ENCODE measurements at places on chromosomes 7 and 10.

GRCh38 chr10:112390125-112390703, 16.3 kb downstream of the ACSL5 start:
- DNase-seq: no peak

GRCh38 chr7:147279514-147279913, 1162.9 kb downstream of the CNTNAP2 start:
- no peak for DNase-seq

DNA sequence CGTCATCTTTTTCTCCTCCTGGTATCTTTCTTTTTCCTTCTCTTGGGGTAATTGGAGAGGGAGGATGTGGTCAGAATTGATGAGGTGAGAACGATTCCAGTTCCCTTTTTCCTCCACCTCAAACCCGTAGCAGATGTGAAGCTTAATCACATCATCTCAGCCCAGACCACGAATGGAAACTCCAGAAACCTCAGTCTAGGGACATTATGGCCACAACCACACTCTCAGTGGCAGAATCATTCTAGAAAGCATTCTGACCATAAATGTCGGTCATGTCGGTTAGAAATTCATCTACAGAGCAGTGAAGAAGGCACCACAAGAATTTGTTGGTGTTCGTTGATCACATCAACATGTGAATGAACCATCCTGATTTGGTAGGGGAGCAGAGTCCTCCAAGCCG, 78.7 kb downstream of the GATA3 start:
- no peak for DNase-seq

GRCh38 chr10:64626924-64627323, 1105.7 kb downstream of the REEP3 start:
- no peak for DNase-seq

DNA sequence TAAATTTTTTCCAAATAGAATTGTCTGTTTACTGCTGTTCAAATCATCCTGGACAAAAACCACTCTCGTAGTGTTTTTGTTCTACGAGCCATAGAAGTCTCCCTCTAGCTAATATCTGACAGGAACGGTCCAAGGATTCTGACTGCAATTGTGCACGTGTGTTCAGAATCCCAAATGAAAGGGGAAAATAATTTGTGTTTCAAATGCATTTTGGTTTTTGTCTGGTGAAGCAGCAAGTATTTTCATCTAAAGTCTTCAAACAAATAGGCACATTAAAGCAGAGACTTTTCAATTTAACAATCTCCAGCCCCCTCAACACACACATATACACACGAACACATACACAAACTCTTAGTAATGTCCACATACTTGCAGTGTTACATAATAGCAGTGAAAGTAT, 475 bp downstream of the NEUROD6 start:
- DNase-seq: no peak

DNA sequence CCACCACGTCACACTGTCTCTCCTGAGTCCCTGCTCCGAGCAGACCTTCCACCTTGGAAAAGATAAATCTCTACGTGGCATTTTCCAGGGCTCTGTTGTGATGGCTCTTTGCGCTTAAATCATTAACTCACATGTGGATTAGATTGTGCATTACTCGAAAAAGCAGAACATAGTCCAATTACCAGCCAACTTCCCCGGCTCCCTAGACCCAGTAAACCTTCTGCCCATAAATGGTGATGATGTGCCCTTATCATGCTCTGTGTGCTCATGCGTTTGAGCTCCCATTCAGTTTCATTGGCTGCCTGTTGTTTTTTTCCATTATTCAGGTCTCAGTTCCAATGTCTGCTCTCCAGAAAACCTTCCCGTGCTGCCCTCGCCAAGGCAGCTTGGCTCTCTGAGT, 471.2 kb downstream of the GLRX3 start:
- DNase-seq: no peak

DNA sequence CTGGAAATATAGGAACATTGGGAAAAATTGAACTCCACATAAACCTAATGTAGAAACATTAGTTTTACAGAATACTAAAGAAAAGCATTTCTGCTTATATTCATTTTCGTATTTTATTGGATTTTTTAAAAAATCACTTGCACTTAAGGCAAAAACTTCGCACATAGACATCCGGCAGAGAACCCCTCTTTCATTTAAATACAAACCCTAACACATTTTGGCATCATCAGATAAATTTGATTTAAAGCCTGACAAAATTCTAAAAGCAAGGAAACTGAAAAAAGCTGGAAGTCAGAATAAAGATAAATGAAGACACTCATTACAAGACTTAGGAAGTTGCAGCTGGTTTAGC, 396 bp upstream of the EXOC4 start:
- no peak for DNase-seq

GRCh38 chr10:1153251-1153763, 97.1 kb downstream of the WDR37 start:
- no peak for DNase-seq

- DNase-seq: no peak
Observed at GRCh38 chr10:60430017-60430416, 40.3 kb upstream of the ANK3 start.

DNA sequence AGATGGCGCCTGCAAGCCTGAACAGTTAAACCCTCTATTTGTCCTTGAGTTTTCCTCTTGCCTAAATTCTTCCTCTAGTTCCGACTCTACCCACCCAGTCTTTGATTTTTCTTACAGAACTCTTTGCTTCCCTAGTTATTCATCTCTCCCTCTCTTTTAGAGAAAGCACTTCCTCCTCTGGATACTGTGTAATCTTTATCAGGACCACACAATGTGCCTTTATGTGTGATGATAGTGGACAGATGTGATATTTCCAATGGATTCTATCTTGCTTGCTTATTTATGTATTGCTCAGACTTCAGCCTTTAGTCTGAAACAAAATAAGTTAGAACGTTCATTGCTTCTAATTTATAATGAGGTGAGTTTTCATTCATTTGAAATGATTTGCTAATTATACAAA, 79.5 kb upstream of the CAV2 start:
- no peak for DNase-seq

DNA sequence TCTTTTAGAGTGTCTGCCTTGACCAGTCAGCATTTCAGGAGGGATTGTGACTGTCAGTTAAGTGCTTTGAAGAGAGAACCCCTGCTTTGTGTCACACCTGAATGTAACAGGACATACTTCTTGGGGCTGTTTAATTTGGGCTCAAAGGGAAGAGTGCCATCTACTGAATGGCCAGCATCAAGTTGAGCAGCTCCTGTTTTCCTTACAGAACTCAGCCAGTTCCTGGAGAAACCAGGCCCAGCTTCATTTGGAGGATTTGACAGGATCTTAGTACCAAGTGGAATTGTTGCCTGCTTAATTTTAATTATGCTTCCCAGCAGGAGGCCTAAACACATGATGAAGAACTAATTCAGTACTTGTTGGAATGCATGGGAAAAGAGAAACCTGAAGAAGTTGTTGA, 8.3 kb downstream of the ADD3 start:
- DNase-seq: no peak

- no peak for DNase-seq
Observed at GRCh38 chr10:70805619-70806215, 10.0 kb upstream of the SGPL1 start.

GRCh38 chr7:100406767-100407166, 21.7 kb downstream of the ZCWPW1 start:
- DNase-seq: no peak

DNA sequence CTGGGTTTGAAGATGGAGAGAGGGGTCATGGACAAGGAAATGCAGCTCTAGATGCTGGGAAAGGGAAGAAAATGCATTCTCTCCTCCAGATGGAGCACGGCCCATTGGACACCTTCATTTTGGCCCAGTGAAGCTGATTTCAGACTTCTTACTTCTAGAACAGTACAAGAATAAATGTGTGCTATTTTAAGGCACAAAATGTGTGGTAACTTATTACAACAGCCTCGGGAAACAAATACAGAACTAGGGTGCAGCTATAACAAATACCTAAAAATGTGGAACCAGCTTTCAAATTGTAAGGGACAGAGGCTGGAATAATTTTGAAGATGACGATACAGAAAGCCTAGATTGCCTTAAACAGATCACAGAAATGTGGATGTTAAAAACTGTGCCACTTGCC, 54.1 kb downstream of the CYTH3 start:
- DNase-seq: no peak

- DNase-seq: no peak
Observed at GRCh38 chr10:124991835-124992234, 49.9 kb downstream of the ZRANB1 start.

DNA sequence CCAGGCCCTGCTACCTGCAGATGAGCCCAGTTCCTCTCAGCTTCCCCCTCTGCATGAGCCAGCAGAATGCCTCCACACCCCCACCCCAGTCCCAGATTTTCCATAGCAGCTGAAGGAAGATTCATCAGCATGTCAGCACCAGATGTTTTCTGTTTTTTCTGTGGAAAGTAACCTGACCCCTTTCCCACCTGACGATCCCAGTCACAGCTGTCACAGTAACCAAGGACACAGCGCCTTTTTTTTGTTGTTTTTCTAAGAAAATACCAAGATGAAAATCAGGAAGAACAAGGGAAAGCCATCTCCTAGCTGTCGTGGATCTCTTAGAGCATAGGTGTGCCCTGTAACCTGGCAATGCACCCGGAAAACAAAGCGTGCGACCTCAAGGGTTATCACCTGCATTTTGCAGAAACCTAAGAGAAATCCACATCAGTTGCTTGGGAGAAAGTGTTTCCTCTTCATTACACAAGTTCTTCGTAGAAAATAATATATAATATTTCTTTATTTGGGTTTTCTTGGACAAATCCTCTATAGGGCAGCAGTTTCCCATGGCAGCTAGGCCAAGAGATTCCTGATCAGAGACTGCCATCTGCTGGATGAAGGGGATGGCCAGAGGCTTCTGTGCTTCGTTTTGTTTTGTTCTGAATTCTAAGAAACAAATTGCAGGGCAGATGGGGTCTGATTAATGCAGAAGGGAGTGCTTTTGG, 401.9 kb downstream of the TNS3 start:
- DNase-seq: peak; percentile 69

GRCh38 chr10:99535764-99536337, 3.1 kb downstream of the NKX2-3 start:
- no peak for DNase-seq

DNA sequence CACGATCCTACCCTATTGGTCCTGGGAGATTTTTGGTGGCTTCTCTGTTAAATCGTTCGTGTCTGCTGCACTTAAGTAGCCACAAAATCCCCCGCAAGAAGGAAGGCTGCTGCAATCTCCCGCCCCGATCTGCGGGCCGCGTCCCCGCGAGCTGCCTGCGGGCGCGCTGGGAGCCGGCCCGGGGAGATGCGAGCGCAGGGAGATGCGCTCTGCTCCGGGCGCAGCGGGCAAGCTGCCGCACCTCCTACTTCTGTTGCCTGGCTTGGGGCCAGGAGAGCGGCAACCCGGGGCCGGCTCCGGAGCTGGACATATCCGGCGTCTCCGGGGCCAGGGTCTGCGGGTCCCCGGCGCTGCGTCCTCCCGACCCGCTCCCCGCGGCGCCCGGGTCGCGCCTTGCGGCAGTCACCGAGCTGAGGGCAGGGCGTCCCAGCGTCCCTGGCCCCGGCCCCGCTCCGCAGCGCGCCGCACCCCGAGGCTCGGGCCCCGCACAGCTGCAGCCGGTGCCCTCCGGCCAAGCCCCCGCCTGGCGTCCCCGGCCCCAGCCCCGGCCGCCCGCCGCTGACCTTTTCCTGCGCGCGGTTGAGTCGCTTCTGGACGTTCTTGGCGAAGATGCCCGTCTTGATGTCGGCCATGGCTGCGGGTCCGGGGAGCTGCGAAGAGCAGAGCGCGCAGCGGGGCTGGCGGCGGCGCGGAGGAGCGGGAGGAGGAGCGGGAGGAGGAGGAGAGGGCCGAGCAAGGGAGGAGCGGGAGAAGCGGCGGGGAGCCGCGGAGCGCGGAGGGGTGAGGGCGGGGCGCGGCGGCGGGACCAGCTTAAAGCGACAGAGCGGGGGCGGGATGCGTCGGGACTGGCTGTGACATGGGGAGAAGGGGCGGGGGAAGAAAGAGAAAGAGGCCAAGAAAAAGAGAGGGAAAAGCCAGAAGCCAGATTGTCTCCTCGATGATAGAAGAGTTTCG, at the start of gene AMPH:
Gene AMPH (minus strand): TSS at position 654 of the 954 bp plus-strand sequence. CDS start 22 bp downstream, at position 632.
- no peak for DNase-seq

- DNase-seq: no peak
Observed at GRCh38 chr10:31158011-31158658, 126.5 kb upstream of the ZNF438 start.

DNA sequence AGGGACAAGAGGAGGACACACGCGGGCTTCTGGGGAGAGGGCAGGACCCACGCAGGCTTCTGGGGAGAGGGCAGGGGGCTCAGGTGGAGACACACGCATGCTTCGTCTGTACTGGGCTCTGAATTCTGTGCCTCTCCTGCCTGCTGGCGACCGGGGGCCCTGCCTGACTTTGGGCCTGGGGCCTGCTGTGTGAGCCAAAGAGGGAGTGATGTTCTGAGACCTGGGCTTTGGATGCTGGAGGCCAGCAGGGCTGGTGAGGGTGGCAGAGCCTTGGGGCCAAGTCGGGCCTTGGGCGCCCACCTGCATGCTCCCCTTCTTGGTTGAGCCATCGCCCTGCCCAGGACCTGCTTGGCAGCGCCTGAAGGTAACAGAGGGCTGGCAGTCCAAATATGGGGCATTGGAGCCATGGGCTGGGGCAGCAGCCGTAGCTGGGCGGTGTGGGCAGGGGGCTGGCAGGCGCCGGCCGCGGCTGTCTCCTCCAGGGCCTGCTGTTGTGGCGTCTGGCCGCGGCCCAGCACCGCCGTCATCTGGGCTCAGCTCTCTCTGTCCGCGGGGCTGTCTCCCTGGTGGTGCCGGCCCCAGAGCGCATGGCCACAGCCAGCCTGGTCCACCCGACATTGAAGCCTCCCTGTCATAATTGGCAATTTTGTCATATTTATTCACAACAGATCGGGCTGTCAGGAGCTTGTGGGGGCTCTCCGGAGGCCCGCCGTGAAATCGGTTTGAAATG, 78.9 kb downstream of the UNCX start:
- no peak for DNase-seq

- DNase-seq: no peak
Observed at GRCh38 chr10:129328546-129328945, 138.5 kb upstream of the MGMT start.

DNA sequence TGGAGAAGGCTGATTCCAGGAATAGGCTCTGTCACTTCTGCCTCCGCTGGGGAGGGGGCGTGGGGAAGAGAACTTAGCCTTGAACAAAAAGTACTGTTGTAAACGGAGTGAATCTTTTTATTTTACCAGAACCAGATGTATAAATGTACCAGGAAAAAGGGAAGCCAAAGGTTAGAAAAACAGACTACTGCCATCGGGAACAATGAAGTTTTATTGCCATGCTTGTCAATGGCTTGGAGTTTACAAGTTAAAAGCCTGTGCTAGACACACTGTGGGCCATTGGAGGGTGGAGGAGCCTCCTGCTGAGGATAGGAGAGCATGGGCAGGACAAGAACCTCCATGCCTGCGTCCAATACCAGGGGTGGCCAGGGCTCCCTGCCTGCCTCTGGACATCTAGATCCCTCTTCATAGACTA, 161.7 kb upstream of the LYZL2 start:
- DNase-seq: no peak

GRCh38 chr10:66996996-66997395, 71.2 kb downstream of the LRRTM3 start:
- no peak for DNase-seq

- no peak for DNase-seq
Observed at GRCh38 chr10:93980486-93980885, 13.2 kb upstream of the PLCE1 start.
